ENCODE measurements at places on chromosomes 7 and 10. TPM values are rescaled to one million over a fixed set of nuclear protein-coding genes. Genes with fewer than 3 reads are reported as not detected.

DNA sequence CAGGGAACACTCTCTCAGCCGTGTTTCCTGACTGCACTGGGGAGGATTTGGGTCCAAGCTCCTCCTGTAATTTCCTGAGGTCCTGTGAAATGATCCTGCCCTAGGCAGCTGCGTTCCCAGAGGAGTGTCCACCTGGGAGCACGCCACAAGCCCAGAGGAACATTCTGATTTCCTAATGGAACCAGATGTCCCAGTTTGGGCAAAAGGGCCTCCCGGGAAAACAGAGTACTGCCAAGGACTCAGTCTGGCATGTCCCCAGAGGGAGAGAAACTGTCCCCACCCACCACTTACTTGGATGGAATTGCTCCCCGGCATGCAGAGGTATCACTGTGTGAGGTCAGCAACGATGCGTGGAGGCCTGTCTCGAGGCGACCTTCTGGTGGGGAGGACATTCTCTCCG is 34.5 kb downstream of the ASB13 start:
- no peak overlapping the region for H3K4me3 ChIP-seq
- peaks cover 14% of the 10 kb centered on the region for H3K4me1 ChIP-seq
- peak; percentile 77 for DNase-seq
- no peaks in the 10 kb centered on the region for H3K36me3 ChIP-seq

GRCh38 chr10:114012650-114013049 is 31.0 kb upstream of the ADRB1 start:
- no peaks in the 10 kb centered on the region for H3K27me3 ChIP-seq
- H3K36me3 ChIP-seq: no peaks in the 10 kb centered on the region
- no peak overlapping the region for H3K27ac ChIP-seq
- no peaks in the 10 kb centered on the region for H3K4me1 ChIP-seq
- no peak for DNase-seq
- H3K4me3 ChIP-seq: no peak overlapping the region

DNA sequence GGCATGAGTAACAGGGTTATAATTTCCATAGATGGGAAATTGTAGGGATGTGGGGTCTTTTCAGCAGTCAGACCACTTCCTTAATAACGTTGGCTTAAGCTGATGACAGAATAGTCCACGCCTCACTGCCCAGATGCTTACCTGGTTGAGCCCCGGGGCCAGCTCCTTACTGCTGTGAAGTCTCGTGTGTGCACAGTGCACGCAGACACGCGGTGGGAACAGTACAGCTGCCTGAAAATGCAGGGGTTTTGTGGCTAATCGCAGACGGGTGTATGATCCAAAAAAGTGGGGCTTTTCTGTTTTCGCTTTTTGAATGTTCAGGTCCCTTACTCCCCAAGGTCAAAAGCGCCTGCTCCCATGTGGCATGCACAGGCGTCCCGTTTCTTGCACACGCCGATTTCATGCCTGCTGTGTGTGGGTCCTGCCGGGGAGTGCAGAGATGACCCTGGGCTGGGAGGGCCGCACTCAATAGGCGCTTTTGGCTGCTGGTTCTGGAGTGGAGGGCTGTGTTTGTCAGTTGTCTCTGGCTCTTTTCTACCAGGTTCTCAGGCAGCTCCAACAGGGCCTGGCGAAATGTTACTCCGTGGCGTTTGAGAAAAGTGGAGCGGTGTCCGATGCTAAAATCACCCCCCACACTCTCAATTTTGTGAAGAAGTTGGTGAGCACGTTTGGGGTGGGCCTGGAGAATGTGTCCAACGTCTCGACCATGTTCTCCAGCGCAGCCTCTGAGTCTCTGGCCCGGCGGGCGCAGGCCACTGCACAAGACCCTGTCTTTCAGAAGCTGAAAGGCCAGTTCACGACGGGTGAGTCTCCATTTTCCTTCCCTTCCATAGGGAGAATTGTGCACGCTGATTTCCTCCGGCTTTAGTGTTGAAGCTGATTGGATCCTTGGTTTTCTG is 116.0 kb downstream of the TRRAP start:
- H3K4me3 ChIP-seq: no peak overlapping the region
- no peaks in the 10 kb centered on the region for H3K4me1 ChIP-seq
- H3K27me3 ChIP-seq: no peaks in the 10 kb centered on the region

DNA sequence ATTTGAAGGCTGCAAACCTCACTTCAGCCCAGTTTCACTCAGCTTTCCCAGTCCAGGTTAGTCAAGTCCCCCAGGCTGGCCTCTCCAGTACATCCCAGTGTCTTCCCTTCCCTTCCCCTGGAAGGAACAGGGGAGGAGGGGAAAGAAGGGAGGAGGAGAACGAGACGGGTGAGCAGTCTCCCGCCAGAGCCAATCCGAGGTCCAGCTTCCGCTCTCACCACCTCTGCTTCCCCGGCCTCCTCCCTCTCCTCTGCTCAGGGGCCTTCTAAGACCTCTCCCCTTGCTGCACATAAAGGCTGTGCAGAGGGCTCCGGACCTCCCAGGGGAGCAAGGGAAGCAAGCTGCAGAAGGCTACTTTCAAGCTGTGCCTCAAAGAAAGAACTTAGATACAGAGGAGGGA is 4.1 kb downstream of the ATG9B start:
- peaks cover 6% of the 10 kb centered on the region for H3K4me1 ChIP-seq
- H3K27ac ChIP-seq: no peak overlapping the region
- no peak for DNase-seq
- peaks cover 22% of the 10 kb centered on the region for H3K27me3 ChIP-seq
- no peaks in the 10 kb centered on the region for H3K36me3 ChIP-seq

DNA sequence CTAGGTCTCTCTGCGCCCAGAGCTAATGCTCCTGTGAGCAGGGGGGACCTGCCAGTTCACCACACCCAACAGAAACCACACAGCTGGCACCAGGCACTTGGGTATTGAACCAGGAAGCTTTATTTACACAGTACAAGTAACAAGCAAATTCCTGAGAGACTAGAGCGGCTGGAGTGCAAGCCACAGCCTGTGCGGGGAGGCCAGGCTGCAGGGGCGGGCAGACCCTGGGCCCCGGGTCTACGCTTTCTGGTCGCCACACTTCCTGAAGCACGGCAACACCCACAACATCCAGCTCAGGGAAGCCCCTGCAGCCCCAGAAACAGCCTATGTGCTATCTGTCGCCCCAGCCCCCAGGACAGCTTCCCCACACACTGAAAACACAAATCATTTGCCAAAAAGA is 125.0 kb downstream of the FAM53B start:
- no peak overlapping the region for H3K27ac ChIP-seq
- H3K36me3 ChIP-seq: no peaks in the 10 kb centered on the region
- DNase-seq: no peak
- no peak overlapping the region for H3K4me3 ChIP-seq
- H3K4me1 ChIP-seq: peaks cover 31% of the 10 kb centered on the region

DNA sequence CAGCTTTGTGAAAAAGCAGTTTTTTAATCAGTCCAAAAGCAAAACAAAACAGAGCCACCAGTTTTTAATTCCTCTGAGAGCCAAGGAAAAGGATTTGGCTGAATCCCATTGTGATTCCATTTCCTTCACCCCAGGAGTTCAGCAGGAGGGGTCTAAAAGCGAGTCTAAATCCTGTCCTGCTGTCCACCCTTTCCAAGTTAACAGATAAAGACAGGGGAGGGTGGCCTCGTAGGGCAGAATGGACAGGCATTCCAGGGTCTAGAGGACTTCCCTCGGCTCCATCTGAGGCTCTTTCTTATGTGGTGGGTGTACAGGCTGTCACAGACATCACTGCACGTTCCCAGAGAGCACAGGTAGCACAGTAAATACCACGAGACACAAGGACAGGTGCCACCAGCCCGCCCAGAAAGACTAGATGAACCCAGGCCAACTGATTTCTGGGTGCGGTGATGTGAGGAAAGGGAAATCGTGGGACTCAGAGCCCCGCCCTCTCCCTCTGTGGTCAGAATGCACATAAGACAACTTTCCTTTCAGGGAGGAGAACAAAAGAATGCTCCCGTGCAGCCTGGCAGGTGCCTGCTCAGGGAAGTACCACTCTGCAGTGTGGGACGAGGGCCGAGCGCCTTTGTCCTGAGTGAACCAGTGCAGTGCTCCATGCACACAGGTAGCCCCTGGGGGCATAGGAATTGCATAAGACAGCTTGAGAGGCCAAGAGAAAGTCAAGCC is 119.7 kb downstream of the ABLIM1 start:
- H3K4me3 ChIP-seq: no peak overlapping the region
- DNase-seq: no peak
- no peaks in the 10 kb centered on the region for H3K27me3 ChIP-seq

- no peak overlapping the region for H3K4me3 ChIP-seq
- no peak for DNase-seq
Observed at GRCh38 chr10:109880886-109881768, 42.2 kb downstream of the XPNPEP1 start.

GRCh38 chr7:151745706-151746105 is 131.2 kb downstream of the PRKAG2 start:
- H3K4me1 ChIP-seq: peaks cover 36% of the 10 kb centered on the region
- peak; percentile 53 for DNase-seq
- H3K36me3 ChIP-seq: no peaks in the 10 kb centered on the region
- H3K27me3 ChIP-seq: no peaks in the 10 kb centered on the region
- H3K4me3 ChIP-seq: peak overlapping the region; percentile 21
- peak overlapping the region; percentile 76 for H3K27ac ChIP-seq

GRCh38 chr7:92709912-92710311 is 119.7 kb upstream of the FAM133B start:
- no peaks in the 10 kb centered on the region for H3K36me3 ChIP-seq
- H3K4me1 ChIP-seq: no peaks in the 10 kb centered on the region
- DNase-seq: no peak
- no peak overlapping the region for H3K4me3 ChIP-seq
- no peaks in the 10 kb centered on the region for H3K27me3 ChIP-seq
- no peak overlapping the region for H3K27ac ChIP-seq

DNA sequence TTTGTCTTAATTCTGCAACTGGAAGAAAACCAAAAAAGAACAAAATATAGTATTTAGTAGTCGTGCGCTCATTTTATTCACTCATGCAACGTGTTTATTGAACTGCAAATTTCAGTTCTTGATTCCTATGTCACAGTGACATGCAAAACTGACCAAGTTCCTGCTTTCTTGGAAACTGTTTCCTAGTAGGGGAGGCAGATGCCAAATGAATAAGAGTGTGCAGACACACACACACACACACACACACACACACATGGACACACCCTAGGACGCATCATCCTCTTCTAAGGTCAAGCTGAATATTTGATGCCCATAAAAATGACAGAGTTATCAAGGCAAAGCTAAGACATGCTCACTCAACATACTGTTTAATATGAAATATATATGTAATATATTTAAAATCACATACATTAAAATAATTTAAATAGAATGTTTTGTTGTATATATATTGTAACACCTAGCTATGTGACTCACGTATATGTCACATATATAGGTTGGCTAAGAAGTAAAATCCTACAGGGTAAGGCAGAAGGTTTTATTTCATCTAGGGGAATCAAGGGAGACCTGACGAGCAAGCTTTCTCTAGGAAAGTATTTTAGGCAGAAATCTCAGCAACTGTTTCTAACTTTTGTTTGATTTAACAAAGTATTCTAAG is 79.6 kb downstream of the SVIL start:
- peaks cover 73% of the 10 kb centered on the region for H3K4me1 ChIP-seq
- no peaks in the 10 kb centered on the region for H3K27me3 ChIP-seq
- no peak overlapping the region for H3K4me3 ChIP-seq
- no peak for DNase-seq
- peak overlapping the region; percentile 74 for H3K27ac ChIP-seq

GRCh38 chr7:106773228-106773627 is 91.9 kb upstream of the PIK3CG start:
- H3K4me3 ChIP-seq: no peak overlapping the region
- H3K27ac ChIP-seq: no peak overlapping the region
- H3K4me1 ChIP-seq: no peaks in the 10 kb centered on the region
- H3K36me3 ChIP-seq: no peaks in the 10 kb centered on the region

DNA sequence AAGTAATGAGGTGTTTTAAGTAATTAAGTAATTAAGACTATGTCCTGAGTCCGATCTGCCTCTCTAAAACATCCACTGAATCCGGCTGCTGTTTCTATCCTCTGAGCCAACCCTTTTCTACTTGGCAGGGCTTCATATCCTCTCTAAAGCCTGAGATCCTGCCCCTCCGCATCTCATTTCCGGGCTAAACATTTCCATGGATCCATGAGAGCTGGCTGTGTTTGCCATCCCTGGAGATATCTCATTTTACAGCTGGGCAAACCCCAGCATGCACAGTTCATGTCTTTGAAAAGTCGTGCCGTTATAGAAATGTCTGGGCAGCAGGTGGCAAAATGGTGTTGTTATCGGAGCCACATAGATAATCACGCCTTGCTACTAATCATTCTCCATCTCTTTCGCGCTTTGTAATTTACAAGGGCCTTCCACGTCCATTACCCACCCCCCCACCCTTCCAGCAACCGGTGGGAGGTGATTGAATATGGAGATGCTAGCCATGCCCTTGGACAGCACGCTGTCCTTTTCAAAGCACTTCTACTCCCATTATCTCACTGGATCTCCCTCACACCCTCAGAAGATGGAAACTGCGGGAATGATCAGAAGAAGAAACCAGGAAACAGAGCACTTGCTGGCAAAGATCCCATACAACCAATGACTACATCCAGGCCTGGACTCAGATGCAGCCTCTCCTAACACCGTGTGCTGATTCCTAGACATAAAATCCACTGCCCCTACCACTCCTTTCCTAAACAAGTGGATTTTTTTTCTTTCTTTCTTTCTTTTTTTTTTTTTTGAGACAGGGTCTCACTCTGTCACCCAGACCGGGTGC is 1189.2 kb downstream of the TYW1 start:
- no peaks in the 10 kb centered on the region for H3K36me3 ChIP-seq
- H3K4me1 ChIP-seq: no peaks in the 10 kb centered on the region
- H3K4me3 ChIP-seq: no peak overlapping the region
- no peak overlapping the region for H3K27ac ChIP-seq

GNAT3 gene
- total RNA-seq: not detected

OPALIN gene
- not detected for total RNA-seq

WEE2 gene
- not detected for total RNA-seq

PLEKHS1 gene
- total RNA-seq: not detected

Measured in gastrocnemius medialis (tissue), 4 donors.